ENCODE measurements at places on chromosomes 3 and 15.

- DNase-seq: no peak
These were observed 482.4 kb upstream of the DPPA4 start for GRCh38 chr3:109819734-109820133.

GRCh38 chr3:72386327-72387000 lies 461.8 kb downstream of the SHQ1 start:
- no peak for DNase-seq

GRCh38 chr3:122916580-122916979 lies 111.0 kb downstream of the SEMA5B start:
- DNase-seq: no peak

DNA sequence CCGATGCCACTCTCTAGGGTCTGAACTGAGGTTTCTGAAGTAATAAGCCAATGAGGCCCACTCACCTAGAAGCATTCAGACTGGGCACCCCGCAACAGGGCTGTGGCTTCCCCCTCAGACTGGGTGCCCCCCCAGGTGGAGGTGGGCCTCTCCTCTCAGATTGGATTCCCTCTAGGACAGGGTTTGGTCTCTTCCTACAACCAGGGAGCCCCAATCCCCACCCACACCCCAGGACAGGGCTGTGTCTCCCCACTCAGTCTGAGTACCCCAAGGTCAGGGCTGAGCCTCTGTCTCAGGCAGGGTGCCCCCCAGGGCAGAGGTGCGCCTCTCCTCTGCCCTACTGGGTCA lies 27.7 kb downstream of the PTH1R start:
- no peak for DNase-seq

DNA sequence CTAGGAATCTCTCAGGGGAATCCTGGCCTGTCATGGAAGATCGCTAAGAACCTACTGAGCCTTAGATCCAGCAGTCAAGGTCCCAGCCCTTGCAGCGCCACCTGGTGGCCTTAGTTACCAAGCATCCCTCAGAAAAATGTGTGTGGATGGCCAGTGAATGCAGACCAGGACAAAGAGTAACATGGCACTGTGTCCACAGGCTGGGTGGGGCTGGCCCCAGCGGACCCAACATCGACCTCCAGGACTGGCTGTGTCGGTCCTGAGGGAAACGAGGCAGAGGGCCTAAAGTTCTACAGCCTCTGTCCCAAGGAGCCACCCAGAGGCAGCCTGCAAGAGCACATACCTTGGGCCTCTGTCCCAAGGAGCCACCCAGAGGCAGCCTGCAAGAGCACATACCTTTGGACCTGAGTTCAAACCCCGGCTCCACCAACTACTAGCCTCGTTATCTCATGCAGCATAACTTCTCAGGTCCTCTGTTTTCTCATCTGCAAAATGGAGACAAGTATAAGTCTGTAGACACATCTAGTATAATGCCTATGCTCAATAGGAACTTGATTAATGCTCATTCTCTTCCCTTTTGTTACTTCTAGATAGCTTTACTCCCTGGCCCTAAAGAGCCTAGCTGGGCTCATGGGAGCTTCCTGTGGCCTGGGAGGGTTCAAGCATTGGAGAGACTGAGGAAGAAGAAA lies 57.5 kb upstream of the HERC1 start:
- peak; percentile 58 for DNase-seq

DNA sequence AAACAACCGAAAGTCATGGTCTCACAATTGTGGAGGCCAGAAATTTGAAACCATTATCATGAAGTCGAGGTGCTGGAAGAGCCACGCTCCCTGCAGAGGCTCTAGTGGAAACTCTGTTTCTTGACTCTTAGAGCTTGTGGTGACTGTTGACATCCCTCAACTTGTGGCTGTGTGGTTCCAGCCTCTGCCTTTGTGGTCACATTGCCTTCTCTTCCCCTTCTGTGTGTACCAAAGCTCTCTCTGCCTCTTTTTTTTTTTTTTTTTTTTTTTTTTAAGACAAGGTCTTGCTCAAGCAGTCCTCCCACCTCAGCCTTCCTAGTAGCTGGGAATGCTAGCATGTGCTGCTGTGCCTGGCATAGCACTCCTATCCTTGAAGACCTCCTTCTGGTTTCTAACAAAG lies 48.7 kb upstream of the CRTC3 start:
- DNase-seq: no peak

DNA sequence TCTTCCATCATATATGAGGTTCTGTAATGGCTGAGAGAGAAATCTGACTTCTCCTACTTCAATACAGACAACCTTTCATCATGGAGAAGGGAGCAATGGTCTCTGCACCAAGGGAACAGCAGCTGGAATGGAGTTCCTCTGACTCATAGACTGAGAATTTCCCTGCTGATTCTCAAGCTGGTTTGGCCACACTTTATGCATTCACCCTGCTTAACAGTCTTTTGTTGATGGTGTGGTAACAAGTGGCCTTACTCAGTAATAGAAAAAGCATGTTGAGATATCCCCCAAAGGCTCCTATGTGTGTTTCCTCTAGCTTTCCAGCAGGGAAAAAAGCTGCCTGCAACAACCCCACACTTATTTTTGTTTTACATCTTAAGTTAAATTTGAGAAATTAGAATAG lies 138.1 kb downstream of the GREM1 start:
- DNase-seq: no peak

DNA sequence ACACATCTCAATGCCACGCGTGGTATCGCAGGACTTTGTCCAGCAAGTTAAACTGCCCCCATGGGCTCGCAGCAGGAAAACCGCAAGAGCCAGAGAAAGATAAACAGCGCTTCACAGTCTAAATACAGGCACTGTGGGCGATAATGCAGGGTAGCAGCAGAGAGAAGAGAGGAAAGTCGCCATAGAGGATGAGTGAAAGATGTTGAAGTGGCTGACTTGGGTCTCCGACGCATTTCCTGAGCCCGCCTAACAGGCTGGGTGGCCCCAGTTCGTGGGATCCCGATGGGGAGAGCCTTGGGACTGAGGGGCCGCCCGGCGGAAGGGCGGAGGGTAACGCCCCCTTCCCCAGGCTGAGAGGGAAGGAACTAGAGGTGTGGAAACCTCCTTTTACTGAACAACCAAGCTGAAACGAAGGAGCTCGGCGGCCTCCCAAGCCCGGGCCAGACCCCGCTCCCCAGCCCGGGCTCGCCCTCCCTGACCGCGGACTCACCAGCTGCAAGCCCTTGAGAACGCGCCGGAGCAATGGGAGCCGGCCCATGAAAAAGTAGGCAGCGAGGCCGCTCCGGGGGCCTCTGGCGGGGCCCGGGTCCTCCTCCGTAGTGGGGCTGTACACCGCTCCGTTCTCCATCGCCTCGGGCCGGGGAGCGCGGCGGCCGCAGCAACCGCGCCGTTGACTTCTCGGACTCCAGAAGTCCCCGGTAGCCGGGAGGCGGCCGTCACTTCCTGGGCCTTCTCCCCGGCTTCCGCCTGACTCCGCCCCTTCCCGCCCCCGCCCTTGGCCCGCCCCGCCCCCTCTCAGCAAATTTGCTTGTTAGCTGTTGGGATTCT lies at the start of gene CMTM6:
TSS of gene CMTM6 (minus strand) at position 735 of the 828 bp plus-strand sequence. CDS start at position 628, 107 bp downstream.
- DNase-seq: peak; percentile 63

GRCh38 chr3:140416666-140417065 lies 261.2 kb upstream of the TRIM42 start:
- no peak for DNase-seq

DNA sequence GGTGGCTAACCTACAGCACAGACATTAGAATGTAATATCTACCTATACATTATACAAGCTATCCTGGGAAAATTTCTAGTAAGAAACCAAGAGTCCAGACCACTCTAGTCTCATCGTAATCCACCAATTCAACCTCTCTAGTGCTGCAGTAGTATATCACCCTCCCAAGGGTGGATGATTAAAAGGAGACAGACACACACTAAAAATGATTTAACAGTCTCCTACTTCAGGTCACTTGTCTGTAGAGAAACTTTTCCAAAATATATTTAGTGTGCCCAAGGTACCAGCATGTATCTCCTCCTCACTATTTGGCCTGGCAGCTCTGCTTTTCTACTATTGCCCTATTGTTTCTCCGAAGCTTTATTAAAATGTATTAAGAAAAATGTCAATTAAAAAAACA lies 45.0 kb downstream of the ZBTB20 start:
- DNase-seq: no peak

DNA sequence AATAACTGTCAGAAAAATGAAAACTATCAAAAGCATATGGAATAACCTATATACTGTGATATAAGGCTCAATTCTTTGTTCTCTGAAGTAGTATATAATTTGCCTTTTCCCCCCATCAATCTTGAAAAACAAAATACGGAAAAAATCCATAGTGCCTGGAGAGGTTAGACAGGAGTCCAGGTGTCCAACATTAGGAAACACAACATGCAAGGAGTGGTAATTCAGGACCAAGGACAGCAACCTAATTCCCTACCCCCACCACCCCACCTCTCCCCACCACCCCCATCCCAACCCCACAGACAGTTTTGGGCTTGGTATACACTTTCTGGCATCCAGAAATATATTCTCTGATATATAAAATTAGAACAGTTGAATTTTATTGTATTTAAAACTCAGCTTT lies 55.1 kb upstream of the SLC25A26 start:
- no peak for DNase-seq

DNA sequence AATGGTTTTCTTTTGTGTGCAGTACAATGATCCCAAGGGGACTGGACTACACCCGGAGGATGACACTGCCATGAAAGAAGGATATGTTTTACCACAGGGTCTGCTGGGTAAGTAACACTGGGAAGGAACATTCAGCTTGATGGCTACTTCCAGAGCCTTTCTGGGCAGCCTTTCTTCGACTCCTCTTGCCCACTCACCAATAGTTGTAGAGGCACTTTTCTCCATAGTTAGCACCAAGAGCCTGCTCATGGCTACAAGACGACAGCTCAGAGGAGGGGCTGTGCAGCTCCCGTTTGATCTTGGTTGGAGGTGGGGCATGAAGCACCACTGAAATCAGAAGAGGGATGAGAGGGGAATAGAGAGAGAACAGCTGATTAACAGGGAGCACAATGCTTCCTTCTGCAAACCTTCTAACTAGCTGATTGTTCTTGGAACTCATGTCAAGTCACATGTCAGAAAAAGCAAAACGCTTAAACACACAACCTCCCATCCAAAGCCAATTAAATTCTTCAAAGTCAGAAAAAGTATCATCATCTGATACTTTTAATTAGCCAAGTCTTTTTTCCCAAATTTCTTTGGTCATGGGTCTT lies 27.9 kb downstream of the ETV5 start:
- no peak for DNase-seq

DNA sequence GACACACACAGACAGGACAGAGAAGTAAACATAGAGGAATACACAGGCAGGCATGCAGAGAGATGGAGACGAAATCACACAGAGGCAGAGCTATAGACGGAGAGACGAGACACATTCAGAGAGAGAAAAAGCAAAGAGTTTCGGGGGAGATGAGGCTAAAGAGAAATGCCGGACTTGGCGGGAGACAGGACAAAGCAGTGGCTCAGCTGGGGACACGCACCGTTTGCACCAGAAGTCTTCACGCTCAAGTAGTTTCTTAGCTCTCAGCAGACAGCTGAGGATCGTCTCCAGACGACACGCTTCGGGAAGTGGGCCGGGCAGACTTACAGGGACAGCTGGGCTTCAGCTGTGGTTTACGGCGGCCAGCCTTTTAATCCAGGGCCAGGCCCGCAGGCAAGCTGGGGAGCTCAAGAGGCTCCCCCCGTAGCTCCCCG lies 56.2 kb upstream of the DLG1 start:
- no peak for DNase-seq

- no peak for DNase-seq
These were observed 26.4 kb downstream of the STOML1 start for GRCh38 chr15:73965758-73966113.

DNA sequence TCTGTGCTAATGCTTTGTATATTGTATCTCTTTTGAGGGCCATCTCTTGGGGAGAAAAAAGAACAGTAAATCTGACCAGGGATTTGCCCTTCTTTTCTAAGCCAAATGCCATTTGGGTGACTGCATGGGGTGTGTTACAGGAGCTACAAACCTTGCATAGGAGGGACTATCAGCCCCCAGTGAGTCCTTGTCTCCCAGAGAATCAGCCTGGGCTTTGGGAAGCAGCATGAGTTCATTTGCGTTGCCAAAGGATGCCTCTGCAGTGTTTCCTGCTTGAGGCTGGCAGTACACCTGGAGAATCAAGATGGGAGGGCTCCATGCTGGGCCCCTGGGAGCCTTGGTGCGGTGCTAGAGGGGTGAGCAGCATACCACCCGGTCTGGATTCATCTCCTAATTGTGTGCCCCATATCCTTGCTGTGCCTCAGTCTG lies 49.6 kb upstream of the POLG start:
- no peak for DNase-seq

- DNase-seq: no peak
These were observed 3.7 kb downstream of the SETMAR start for GRCh38 chr3:4306860-4307259.

DNA sequence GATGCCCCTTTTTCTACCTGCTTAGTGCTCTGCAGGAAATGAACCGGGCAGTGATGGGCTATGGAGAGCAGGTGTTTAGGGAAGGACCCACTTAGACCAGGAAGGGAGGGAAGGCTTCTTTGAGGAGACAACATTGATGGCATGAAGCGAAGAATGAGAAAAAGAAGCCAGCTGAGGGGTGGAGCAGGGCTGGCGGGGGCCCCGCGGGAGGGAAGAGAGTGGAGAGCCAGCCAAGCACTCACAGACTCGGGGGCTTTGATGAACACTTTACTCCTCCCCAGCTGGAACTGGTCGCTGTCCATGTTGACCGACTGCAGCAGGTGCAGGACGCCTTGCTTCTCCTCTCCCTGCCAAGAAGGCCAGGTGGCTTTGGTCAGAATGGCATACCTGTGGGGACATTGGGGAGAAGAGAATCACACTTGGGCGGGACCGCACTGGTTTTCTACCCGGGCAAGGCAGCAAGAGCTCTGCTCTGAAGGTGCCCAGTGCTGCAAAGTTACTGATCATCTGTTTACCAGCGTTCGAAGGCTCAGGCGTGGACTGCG lies 28.4 kb upstream of the LDHAL6B start:
- DNase-seq: no peak

- no peak for DNase-seq
These were observed 15.3 kb upstream of the KBTBD12 start for GRCh38 chr3:127899766-127900165.

- DNase-seq: no peak
These were observed 30.4 kb upstream of the BDH1 start for GRCh38 chr3:197586181-197586580.

DNA sequence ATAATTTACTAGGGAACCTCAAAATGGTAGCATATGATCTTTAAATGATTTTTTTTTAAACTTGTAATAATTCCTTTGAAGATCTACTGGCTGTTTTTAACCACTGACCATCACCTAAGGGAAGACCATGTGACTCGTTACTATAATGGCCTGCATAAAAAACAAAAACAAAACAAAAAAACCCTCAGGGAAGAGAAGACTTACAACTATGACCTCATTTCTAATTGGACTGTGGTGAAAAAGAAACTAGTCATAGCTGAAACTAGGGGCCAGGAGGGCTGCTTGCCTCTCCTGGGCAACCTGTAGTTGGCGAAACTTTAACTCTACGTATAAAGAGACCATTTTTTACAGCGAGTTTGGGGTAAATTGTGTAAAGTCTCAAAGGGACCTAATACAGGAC lies 23.0 kb downstream of the PAQR9 start:
- no peak for DNase-seq

Measured in activated T-helper 1 cell treated with anti-CD3 and anti-CD28 coated beads, Interleukin-2, amount 50 U/mL, for 16 hours (primary cell).